ENCODE measurements at places on chromosomes 6 and 20.

- no peak for DNase-seq
Measured at GRCh38 chr6:143872201-143872600, 7.9 kb downstream of the ZC2HC1B start.

GRCh38 chr20:24648919-24649318, 179.5 kb downstream of the SYNDIG1 start:
- DNase-seq: no peak

GRCh38 chr6:77511860-77512259, 48.6 kb upstream of the HTR1B start:
- no peak for DNase-seq

GRCh38 chr6:16404456-16404855, 166.1 kb downstream of the GMPR start:
- DNase-seq: no peak

GRCh38 chr6:36912586-36912985, 26.8 kb downstream of the C6orf89 start:
- DNase-seq: no peak

GRCh38 chr6:84975316-84975715, 210.9 kb upstream of the TBX18 start:
- no peak for DNase-seq

- DNase-seq: no peak
Measured at GRCh38 chr6:25511376-25511775, 140.6 kb upstream of the SCGN start.

DNA sequence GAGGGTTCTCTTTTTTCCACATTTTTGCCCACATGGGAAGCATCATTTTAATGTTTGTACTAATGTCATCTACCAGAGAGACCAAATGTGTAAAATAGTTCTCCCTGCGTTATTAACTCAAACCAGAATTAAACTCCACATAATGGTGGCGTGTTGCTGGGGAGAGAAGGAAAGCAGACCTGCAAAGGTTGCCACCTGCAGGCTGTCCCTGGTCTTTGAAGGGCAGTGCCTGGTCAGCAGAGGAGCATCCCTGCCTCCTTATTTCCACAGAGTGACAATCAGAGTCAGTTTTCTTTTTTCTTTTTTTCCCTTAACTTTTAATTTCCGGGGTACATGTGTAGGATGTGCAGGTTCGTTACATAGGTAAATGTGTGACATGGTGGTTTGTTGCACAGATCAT, 214.5 kb downstream of the TBX18 start:
- DNase-seq: no peak

- DNase-seq: no peak
Measured at GRCh38 chr6:117495869-117496268, 13.4 kb downstream of the DCBLD1 start.

DNA sequence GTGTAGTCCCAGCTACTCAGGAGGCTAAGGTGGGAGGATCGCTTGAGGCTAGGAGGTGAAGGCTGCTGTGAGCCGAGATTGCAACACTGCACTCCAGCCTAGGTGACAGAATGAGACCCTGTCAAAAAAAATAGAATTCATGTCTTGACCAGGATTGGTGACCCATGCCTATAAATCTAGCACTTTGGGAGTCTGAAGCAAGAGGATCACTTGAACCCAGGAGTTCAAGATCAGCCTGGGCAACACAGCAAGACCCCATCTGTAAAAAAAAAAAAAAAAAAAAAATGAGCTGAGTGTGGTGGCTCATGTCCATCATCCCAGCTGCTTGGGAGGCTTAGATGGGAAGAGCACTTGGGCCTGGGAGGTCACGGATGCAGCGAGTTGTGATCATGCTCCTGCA, 34.3 kb downstream of the GINM1 start:
- no peak for DNase-seq

GRCh38 chr6:46246727-46247126, 75.9 kb upstream of the ENPP5 start:
- no peak for DNase-seq

GRCh38 chr6:157937318-157937717, 44.3 kb upstream of the SYNJ2 start:
- no peak for DNase-seq

GRCh38 chr6:148445620-148446019, 103.0 kb downstream of the SASH1 start:
- DNase-seq: no peak

- no peak for DNase-seq
Measured at GRCh38 chr20:17320456-17320855, 93.6 kb downstream of the PCSK2 start.

- no peak for DNase-seq
Measured at GRCh38 chr20:57089699-57090144, 176.7 kb downstream of the BMP7 start.

DNA sequence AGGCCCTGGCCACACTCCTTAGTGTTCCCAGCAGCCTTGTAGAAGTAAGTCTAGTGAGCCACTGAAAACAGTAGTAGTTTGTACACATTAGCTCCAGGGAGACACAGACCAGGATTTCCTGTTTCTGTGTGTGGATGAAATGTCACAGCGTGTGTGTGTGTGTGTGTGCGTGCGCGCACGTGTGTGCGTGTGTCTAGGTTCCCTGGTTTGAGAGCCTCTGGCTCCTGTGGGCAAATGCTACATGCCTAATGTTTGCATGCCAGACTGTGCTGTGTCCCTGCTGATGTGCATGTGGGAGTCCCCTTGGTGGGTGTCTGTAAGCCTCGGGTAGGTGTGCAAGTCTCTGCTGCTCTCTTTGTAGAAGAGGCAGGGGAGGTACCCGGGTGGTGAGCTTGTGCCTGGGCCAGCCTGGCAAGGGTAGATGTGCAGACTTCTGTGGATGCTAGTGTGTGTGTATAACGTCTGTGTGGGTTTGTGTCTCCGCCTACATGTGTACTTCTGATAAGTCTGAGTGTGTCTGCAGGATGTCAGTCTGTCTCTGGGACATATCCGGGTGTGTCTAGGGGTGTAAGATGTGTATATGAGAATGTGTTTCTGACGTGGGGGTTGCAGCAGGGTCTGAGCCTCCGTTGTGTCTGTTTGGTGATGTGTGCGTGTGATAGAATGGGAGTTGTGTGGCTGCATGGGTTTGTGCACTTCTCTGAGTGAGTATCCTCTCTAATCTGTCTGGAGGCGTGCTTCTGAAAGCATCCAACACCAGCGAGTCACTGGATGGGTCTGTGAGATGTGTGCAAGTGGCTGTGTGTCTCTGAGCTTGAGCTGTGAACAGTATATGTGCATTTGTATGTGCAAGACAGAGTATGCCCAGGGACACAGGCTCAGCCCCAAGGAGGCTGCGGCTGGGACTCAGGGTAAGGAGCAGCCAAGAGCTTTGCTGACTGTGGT, 19.0 kb upstream of the TLDC2 start:
- DNase-seq: no peak

DNA sequence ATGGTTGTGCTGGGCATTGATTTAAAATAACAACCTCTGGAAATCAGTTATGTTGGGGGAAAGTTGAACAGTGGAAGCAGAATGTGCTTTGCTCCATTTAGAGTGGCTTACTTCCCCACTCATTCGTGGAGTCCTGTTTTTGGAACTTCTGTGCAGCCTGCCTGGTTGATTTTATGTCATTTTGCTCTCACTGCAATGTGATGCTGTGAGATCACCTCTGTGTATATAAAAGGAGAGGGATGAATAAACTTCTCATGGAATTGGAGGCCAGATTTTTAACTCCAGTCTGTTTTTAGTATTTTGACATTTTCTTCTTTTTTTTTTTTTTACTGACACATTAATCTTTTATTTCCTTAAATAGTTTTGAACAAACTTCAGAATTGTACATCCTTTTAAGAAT, 139.0 kb downstream of the FNDC1 start:
- DNase-seq: no peak

- no peak for DNase-seq
Measured at GRCh38 chr6:107460083-107460631, 793 bp upstream of the PDSS2 start.

- DNase-seq: no peak
Measured at GRCh38 chr20:24694727-24695528, 225.5 kb downstream of the SYNDIG1 start.

DNA sequence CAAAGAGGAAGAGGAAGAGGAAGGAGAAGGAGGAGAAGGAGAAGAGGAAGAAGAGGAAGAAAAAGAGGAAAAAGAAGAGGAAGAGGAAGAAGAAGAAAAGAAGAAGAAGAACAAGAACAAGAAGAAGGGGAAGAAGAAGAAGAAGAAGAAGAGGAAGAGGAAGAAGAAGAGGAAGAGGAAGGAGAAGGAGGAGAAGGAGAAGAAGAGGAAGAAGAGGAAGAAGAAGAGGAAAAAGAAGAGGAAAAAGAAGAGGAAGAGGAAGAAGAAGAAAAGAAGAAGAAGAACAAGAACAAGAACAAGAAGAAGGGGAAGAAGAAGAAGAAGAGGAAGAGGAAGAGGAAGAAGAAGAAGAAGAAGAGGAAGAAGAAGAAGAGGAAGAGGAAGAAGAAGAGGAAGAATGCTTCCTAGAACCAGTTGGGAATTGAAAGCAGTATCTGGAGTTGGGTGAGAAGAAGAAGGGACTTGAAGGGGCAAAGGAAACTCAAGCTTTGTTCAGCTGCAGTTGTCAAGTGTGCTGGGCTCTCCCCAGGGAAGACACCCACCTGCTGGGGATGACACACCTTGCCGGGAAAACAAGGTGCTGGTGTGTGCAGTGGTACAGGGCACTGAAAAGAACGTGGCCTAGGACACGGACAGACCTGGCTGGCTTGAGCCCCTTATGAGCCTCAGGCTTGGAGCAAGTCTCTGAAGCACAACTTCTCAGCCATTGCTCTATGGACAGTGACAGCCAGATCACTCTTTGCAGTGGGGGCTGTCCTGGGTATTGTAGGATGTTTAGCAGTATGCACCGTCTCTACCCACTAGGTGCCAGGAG, 30.1 kb upstream of the ARFGEF2 start:
- DNase-seq: no peak

DNA sequence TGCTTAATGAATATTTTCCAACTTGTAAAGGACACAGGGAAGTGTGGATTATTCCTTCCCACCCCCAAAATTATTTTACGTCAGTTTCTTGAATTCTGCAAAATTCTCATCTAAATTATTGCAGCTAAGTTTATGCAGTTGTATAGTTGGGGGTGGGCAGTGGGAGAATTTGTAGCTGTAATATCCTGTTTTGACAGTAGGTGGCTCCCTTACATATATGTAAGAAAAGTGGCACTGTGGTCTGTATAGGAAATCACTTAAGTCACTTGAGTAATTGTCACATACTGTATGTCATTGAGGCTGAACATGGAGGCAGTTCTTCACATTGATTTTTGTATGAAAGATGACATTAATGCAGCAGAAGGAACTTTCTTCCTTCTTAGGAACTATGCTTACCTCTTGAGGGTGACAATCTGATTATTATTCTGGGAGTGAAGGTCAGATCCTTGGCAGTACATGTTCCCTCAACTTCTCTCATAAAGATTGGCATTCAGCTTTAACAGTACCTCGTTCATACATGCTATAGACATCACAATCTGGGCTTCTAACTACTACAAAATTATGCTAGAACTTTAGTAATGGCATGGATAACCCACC, 14.6 kb upstream of the CFAP206 start:
- DNase-seq: no peak

DNA sequence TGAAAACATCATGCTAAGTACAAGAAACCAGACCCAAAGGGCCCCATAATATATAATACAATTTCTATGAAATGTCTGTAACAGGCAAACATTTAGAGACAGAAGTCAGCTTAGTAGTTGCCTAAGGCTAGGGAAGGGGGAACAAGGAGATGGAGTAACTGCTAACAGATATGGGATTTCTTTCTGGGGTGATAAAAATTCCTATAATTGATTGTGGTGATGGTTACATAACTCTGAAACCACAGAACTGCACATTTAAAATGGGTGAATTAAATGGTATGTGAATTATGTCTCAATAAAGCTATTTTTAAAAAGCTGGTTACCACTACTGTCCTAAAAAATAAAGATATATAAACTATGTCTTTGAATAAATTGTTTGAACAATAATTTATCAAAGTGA, 3.2 kb downstream of the CEP162 start:
- DNase-seq: no peak

DNA sequence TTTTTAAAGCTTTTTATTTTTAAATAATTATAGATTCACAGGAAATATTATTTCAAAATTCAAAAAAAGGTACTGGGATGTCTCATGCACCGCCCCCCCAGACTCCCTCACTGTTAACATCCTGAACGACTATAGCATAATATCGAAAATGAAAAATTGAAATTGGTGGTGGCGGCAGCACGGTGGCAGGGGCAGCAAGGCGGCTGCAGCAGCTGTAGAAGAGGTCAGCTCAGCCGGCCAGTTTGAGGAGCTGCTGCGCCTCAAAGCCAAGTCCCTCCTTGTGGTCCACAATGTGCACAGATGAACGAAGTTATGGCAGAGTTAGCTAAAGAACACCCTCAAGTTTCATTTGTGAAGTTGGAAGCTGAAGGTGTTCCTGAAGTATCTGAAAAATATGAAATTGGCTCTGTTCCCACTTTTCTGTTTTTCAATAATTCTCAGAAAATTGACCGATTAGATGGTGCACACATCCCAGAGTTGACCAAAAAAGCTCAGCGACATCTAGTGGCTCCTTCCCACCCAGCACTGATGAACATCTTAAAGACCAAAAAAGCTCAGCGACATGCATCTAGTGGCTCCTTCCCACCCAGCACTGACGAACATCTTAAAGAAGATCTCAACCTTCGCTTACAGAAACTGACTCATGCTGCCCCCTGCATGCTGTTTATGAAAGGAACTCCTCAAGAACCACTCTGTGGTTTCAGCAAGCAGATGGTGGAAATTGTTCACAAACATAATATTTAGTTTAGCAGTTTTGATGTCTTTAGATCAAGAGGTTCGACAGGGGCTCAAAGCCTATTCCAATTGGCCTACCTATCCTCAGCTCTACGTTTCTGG, 100.8 kb downstream of the FAM217A start:
- no peak for DNase-seq

- DNase-seq: no peak
Measured at GRCh38 chr6:166330612-166331011, 11.7 kb downstream of the SFT2D1 start.

DNA sequence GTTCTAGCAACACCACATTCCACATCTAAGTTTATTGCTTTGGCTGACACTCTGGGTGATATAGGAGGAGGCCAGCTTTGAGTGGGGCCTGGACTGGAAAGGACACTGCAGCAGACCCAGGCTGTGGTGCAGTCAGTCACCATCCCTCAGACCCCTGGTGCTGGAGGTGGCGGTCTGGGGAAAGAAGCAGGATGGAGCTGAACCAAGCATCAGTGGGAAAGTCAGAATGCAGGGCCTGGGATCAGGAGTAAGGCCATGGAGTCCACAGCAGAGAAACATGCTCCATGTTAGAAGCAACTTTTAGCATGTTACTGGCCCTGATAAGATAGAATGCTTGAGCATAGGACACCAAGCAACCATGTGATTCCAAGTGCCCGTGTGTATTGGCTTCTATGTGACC, 5.9 kb downstream of the HLA-A start:
- no peak for DNase-seq
